Sciatic nerve (tissue), 2 donors: ENCODE measurements at places on chromosomes 6 and 20.
A peak's percentile ranks its signal among the peaks of the same experiment; 100 is the strongest.

DNA sequence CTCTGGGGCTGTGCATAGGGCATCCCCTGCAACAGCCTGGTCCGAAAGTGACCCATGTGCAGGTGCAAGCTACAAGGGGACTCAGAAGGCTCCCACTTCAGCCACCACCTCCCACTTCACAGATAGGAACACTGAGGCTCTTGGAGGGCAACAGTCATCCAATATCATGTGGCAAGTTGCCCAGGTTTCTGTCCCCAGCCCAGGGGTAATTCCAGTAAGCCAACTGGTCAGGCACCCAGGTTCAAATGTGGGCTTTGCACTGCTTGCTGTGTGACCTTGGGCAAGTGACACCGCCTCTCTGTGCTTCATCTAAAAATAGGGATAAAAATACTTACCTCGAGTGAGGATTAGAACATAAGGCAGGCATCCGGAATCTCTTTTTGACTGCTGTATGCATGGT lies 62.0 kb upstream of the SIRPA start:
- no peak for DNase-seq

- DNase-seq, result no peak
Observed at GRCh38 chr6:41767112-41767833, 12.4 kb downstream of the FRS3 start.

- no peak for DNase-seq
Observed at GRCh38 chr6:15090745-15091384, 155.0 kb upstream of the JARID2 start.

- no peak for DNase-seq
Observed at GRCh38 chr20:10591946-10592521, 81.8 kb downstream of the JAG1 start.

DNA sequence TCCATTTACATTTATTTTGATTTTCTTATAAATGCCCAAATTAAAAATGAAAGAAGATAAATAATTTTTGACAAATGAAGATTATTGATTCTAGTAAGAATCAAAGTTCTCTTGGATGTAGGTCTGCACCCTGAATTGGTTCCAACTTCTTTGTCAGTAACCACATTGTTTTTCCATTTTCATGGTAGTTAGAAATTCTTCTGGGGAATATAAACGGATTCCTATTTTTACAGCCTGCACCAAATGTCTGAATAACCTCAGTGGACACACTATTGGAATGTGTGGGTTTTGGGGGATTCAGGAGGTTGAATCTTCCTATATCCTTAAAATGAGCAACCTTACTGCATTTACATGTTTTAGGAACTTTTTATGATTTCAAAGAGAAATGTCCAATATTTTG lies 1085.3 kb upstream of the MAP3K7 start:
- no peak for DNase-seq

DNA sequence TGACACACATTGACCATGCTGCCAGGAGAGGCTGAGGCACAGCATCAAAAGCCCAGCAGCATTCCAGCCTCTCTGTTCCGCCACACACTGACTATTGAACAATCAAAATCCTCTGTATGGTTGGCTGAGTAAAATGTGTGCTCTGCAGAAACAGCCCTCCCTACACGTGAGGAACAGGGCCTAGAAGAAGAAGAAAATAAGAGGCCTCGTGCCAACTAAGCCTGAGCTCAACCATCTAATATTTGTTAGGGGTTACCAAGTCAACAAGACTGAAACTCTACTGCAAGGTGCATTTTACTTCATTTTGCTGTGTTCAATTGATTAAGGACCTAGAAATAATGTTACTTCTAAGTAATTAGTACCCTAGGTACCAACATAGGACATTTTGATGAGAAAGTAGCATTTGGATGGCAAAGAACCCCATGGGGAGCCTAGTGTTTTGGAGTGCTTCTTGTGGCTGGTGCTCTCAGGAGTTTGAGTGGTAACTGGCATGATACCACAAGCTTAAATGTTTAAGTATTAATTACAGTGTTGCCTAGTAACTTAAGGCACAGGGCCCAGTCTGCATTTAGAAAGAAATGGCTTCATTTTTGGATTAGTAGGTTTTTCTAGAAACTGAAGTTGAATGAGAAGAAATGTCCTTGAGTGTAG lies 146.6 kb upstream of the PLN start:
- DNase-seq, result no peak

GRCh38 chr6:130959951-130960350 lies 103.1 kb downstream of the EPB41L2 start:
- no peak for DNase-seq

DNA sequence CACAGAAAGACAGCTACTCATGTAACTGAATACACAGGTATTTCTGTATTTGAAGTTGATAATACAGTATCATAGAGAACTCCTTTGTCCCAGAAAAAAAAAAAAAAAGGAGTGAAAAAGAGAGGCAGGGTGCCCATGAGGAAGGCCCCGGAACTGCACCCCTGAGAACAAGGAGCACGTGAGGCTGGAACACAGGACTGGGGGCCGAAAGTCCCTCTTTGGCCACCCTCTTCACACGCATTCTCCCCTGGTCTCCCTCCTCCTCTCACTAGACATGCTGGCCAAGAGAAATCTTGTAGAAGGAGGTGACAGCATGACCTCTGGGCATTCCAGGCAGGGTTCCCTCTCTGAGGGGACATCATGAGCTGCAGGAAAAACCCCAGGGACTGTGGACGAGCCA lies 62.7 kb upstream of the TRAF3IP2 start:
- no peak for DNase-seq

DNA sequence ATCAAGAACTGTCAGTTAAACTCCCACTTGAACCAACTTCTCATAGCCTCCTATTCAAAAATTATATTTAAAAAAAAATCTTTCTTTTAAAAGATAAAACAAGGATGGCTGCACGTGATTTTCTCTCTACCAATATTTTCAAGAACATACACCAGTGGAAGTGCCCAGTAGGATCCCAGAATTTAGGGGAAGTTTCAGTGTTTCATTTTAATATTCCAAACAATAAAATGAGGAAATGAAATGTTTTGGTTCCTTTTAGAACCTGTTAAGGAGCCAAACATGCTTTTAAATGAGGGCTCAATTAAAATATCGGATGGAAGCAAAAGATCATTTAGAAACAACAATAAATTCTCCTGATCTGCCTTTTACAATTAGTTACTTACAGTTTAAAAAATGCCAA lies 26.4 kb upstream of the PRELID3B start:
- no peak for DNase-seq

DNA sequence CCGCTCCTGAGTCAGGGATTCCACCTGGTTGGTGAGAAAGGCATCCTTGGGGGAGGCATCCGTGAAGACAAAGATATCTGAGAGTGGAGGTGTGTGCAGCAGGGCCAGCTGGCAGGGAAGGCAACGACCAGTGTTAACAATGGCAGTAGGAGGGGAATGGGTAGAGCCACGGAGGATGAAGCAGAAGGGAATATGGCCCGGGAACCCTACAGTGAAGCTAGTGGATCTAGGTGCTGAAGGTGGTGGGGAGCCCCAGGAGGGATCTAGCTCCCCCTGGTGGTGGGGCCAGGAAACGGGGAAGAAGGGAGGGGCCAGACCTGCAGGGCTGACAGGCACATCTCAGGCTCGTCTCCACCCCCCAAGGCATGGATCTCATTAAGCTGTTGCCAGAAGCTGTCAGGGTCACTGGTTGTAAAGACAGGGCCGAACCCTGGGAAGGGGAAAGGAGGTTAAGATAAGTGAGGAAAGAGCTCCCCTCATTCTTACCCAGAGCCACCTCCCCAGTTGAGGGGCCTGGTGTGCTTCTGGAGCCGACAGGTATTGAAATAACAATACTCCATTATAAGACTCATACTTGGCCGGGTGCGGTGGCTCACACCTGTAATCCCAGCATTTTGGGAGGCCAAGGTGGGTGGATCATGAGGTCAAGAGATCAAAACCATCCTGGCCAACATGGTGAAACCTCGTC lies 7.3 kb downstream of the VWA7 start:
- no peak for DNase-seq

GRCh38 chr20:36400909-36401735 lies 95.0 kb downstream of the DLGAP4 start:
- no peak for DNase-seq

DNA sequence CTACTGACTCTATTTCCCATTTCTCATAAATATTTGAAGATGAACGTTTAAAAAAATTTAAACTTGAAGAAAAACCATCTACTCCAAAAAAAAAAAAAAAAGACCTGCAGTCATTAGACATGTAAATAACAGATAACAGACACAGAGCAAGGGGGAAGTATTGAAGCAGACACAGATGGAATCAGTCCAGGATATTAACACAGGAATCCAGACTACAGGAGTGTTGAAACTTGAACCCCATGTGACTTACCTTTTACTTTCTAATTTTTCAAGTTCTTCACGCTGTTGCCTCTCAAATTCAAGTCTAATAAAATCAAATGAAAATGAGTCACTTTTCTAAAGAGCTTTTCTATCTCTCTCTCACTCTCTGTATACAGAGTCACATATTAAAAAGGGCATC lies 191.8 kb downstream of the KIF16B start:
- DNase-seq, result no peak

DNA sequence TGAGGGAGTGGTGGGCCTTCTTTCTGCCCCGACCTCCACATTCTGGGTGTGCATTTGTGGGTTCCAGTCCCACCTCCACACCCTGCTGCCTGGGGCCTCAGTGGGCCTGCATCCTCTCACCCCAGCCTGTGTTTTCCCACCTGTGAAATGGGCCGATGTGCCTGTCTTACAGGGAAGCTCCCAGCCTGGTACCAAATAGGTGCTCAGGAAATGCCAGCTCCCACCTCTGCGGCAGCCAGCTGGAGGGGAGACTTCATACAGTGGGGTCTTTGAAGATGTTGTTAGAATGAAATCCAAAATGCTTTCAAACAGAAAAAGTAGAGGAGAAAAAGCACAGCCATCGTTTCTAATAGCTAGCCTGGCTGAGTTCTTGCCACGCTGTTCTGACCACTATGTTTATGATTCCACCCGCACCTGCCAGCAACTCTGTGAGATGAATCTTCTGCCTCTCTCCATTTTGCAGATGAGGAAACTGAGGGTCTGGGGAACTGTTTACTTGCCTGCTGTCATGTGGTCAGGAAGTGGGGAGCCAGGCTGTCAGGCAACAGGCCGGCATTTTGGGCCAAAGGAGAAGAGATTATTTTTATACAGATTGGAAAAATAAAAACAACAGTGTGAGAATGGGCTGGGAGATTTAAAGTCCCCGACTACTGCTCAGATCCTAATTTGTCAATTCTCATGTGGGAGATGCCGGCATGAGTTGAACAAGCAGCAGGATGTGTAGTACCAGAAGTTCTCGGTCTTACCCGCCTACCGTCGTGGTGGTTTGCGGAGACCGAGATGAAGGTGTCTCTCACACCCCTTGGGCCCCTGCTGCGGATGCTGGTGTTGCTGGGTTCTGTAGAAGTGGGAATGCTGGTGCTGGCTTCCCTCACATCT lies 4.6 kb downstream of the TMEM181 start:
- DNase-seq, result no peak

DNA sequence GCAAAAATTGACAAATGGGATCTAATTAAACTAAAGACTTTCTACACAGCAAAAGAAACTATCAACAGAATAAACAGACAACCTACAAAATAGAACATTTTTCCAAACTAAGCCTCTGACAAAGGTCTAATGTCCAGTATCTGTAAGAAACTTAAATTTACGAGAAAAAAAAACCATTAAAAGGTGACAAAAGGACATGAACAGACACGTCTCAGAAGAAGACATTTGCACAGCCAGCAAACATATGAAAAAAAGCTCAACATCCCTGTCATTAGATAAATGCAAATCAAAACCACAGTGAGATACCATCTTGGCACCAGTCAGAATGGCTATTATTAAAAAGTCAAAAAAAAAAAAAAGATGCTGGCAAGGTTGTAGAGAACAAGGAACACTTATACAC lies 70.6 kb upstream of the GRIK2 start:
- no peak for DNase-seq

DNA sequence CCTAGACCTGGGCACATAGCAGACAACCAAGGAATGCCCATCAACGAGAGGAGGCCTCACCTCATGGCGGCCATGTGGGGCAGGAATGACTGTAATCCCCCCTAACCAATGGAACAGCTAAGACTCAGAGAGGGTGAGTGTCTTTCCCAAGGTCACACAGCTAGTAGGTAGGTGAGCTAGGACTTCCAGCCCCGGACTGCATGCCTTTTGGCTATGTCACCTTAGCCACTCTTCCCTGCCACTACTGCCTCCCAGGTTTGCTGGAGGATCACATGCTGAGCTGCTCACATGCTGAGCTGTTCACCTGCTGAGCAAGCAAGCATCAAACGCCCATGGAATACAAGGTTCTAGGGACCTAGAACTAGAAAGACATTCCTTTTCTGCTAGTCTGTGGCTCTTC lies 188.5 kb upstream of the PMEPA1 start:
- peak; percentile 36 for DNase-seq

- no peak for DNase-seq
Observed at GRCh38 chr6:161079566-161080262, 88.1 kb downstream of the MAP3K4 start.

GRCh38 chr6:104705916-104706442 lies 153.7 kb downstream of the HACE1 start:
- no peak for DNase-seq

DNA sequence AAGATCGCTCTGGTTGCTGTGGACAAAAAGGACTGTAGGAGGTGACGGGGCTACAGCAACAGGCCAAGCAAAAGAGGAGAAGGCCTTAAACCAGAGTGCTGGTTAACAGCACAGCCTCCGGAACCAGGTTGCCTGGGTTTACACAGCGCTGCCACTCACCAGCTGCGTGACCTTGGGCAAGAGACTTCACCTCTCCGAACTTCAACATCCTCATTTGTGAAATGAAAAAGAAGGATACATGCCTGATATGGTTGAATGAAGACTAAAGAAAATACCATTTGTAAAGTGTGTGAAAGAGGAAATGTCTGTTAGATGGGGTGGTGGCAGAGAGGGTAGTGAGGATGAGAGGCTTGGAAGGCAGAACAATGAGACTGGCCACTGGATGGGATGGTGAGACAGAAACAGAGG lies 44.9 kb downstream of the PREX1 start:
- DNase-seq, result no peak

- peak; percentile 45 for DNase-seq
Observed at GRCh38 chr6:157978021-157978783, 3.5 kb upstream of the SYNJ2 start.

DNA sequence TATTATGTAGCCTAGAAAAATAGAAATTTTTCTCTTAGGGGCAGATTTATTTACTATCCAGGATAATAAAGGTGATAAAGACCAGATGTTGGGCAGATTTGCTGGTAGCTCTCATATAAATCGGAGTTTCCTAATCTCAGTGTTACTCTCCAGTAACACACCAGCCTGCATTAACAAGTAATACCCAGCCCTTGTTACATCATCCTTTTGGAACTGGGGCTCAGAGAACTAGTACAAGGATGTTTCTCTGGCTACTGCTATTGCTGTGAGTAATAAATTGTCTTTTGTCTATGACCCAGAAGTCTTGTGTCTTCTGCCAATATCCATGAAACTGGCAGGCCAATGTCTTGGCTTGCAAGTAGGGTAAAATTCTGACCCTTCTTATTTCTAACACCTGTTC lies 16.8 kb downstream of the TPD52L1 start:
- DNase-seq, result no peak

- DNase-seq, result no peak
Observed at GRCh38 chr20:36866681-36867495, 9.1 kb upstream of the TLDC2 start.
